Left colon (tissue), 2 donors: ENCODE measurements at places on chromosomes 16 and 17. TPM values are rescaled to one million over a fixed set of nuclear protein-coding genes. Genes with fewer than 3 reads are reported as not detected.

GRCh38 chr17:38798614-38799500 lies 499 bp downstream of the PIP4K2B start:
- DNase-seq = peak; percentile 50

GRCh38 chr17:21196126-21196525 lies 17.8 kb downstream of the TMEM11 start:
- DNase-seq = no peak

GRCh38 chr16:1729445-1729844 lies 23.4 kb downstream of the MAPK8IP3 start:
- no peak for DNase-seq

DNA sequence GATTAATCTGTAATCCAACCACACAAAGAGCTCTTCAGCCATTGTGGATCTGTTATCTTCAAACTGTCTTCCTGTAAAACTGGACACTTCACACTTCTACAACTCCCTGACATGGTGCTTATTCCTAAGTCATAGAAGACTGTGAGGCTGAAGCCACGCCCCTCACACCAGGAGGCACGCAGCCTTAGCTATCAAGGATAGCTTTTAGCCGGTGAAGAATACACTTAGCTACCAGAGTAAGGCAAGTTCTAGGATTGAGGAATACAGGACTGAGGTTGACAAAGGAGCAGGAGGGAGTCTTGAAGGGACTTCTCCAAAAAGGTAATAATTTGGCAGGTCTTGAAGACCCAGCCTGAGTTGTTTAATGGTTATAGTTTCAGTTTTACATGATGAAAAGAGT lies 79.8 kb upstream of the GAS7 start:
- no peak for DNase-seq

FZD2 gene
- total RNA-seq = 0.31 TPM
